ENCODE measurements at places on chromosomes 12 and 14. TPM values are rescaled to one million over a fixed set of nuclear protein-coding genes. Genes with fewer than 3 reads are reported as not detected.

- no peaks in the 10 kb centered on the region for H3K36me3 ChIP-seq
- H3K27ac ChIP-seq = peak overlapping the region; percentile 83
- no peak for DNase-seq
- H3K27me3 ChIP-seq = no peaks in the 10 kb centered on the region
- H3K4me1 ChIP-seq = peaks cover 38% of the 10 kb centered on the region
Measured at GRCh38 chr14:64720131-64720576, 15.9 kb downstream of the PLEKHG3 start.

GRCh38 chr14:92950193-92950540 lies 27.2 kb downstream of the CHGA start:
- no peak overlapping the region for H3K4me3 ChIP-seq
- no peaks in the 10 kb centered on the region for H3K27me3 ChIP-seq
- H3K36me3 ChIP-seq = peaks cover 96% of the 10 kb centered on the region
- DNase-seq = no peak

- H3K4me1 ChIP-seq = peaks cover 10% of the 10 kb centered on the region
- H3K4me3 ChIP-seq = peak overlapping the region; percentile 51
- H3K36me3 ChIP-seq = no peaks in the 10 kb centered on the region
- no peak for DNase-seq
- H3K27ac ChIP-seq = peak overlapping the region; percentile 80
Measured at GRCh38 chr12:95788637-95789036, 1.9 kb downstream of the NTN4 start.

GRCh38 chr12:121026274-121027045 lies 10.2 kb upstream of the C12orf43 start:
- no peaks in the 10 kb centered on the region for H3K36me3 ChIP-seq
- no peaks in the 10 kb centered on the region for H3K4me1 ChIP-seq
- H3K27me3 ChIP-seq = no peaks in the 10 kb centered on the region

- no peaks in the 10 kb centered on the region for H3K27me3 ChIP-seq
- no peak overlapping the region for H3K27ac ChIP-seq
- no peaks in the 10 kb centered on the region for H3K36me3 ChIP-seq
- H3K4me3 ChIP-seq = no peak overlapping the region
Measured at GRCh38 chr12:124044809-124045321, 71.8 kb downstream of the ZNF664 start.

Gene RAPGEF3
- 50.6 TPM for total RNA-seq

All from spleen (tissue), 13 donors.